8988T (cell line): ENCODE measurements at places on chromosomes 12 and 14.
A peak's percentile ranks its signal among the peaks of the same experiment; 100 is the strongest.

DNA sequence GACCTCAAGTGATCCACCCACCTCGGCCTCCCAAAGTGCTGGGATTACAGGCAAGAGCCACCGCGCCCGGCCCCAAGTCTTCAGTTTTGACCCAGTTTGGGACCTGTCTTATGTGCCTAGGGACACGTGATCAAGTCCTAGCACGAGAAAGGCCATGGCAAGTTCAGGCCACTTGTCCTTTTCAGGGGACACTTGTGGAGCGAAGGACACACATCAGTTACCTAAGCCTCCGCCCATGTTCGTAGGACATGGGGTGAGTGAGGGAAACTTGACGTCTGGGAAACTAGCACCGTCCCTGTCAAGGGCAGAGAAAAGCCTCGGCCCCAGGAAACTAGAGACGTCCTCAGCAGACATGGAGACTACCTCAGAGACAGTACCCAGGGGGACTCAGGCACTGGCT lies 60.7 kb downstream of the KDM2B start:
- DNase-seq, result no peak

DNA sequence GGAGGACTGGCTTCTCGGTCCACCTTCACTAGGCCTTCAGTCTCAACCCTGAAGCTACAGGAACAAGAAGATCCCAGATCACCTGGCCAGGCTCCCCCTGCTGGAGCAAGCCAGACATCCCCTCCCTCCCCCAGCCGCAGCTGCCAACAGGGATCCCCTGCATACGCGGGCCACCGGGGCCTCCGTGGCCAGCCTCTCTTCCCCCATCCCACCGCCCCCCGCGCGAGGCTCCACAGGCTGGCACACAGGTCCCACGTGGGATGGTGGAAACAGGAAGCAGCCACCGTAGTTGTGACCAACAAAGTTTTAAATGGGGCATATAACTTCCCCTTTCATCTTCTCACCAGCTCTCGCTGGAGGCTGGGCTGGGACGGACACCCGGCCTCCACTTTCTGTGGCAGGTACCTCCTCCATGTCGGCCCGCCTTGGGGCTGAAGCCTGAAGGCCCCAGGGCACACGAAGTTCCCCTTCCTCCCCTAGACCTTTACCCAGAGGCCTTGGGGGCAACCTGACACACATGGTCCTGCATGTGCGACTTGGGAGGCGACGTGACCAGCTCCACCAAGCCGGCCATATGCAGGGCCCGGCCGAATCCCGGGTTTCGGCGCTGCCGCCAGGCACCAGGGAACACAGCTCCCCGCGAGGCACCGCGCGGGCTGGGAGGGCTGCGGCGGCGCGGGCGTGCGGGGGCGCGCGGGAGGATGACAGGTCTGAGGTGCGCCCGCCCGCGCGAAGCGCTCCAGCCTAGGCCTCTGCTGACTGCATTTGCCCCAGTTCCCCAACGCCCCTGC lies 44.4 kb upstream of the PNMA1 start:
- peak; percentile 96 for DNase-seq

DNA sequence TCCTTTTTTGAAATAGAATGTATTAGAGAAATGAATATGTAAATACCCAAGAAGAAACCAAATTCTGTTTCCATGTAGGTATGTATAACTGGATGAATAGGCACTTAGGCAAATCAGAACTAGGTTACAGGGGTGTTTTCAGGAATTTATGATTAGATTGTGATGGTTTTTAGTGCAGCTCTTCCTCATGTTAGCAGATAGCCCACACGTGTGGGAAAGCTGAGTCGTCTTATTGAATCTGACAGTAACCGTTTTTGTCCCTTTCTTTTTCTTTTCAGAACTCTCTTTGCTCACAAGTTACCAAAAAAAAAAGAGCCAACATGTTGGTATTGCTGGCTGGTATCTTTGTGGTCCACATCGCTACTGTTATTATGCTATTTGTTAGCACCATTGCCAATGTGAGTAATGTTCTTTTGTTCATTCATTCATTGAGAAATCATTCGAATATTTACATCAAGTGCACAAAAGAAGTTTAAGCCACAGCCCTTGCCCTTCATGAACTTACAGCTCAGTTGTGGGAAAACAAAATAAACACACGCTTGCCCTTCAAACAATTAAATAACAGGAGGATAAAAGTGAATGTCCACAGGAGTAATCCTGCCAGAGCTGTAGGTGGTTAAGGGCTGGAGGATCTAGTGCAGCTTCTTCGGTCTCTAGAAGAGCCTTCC lies 14.8 kb downstream of the EMP1 start:
- no peak for DNase-seq

DNA sequence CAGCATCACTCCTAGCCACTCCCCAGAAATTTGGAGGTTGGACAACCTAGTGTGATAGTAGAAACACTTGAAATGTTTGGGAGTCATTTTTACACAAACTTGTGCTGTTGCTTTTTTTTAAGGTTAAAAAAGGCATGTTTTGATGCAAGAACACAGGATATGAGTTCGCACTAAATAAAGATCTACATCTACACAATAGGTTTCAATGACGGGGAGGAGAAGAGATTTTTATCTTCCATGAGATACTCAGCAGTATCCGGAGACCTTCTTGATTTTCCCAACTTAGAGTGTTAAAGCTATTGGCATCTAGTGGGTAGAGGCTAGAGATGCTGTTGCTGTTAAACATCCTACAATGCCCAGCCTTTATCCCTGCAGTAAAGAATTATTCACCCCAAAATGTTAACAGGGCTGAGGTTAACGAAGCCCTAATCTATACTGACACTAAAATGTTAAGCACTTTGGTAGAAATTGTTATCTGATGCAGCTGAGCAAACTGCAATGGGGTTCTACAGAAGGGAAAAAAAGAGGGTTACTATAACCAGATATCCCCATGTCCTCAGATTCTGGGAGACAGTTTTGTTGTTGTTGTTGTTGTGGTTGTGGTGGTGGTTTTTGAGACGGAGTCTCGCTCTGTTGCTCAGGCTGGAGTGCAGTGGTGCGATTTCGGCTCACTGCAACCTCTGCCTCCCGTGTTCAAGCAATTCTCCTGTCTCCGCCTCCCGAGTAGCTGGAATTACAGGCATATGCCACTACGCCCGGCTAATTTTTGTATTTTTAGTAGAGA lies 14.0 kb upstream of the PCNX1 start:
- no peak for DNase-seq

- DNase-seq, result no peak
These were observed 21.8 kb upstream of the RNU6-8 start for GRCh38 chr14:32224737-32225377.

DNA sequence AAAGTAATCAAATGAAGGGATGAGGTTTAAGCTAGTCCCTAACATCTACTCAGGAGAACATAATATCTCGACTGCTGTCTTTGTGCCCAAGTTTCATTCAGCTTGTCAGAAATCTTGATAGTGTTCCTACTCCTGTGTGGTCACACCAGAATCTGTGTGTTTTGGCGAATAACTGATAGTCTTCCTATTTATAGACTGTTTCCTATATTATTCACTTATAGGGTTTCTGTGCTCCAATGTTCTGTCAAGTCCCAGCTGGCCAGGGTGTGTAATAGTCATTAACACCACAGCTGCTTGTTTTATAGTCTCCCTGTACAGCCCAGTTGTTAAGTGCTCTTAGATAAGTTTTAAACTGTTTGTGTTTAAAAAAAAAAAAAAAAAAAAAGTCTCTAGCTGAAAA lies 45.9 kb downstream of the GPR135 start:
- no peak for DNase-seq

DNA sequence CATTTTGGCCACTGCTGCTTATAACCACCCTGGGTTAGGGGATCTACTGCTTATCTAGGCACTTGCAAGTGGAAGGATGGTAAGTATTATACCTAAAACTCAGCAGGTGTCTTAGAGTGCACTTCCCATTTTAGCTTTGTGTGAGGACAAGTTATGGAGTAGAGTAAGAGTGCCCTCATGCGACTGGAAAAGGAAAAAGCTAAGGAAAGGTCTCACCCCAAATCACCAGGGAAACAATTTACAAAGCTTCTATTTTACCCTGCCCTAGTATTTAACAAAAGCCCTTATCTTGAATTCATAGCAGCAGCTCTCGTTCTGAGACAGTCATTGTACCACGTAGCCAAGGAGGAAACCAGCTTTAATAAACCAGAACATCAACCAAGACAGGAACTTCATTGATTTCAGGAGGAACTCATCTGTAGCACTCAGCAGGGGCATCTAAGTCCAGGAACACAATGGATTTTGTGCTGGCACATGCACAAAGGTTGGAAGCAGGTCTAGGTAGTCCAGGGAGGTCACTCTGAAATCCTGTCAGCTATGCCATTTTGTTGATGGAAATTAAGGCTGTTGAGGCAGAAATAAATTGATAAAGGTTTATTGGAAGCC lies 2.9 kb downstream of the RDH12 start:
- DNase-seq, result peak; percentile 24

- DNase-seq, result no peak
These were observed 47.7 kb downstream of the PSMA6 start for GRCh38 chr14:35339761-35340406.

- no peak for DNase-seq
These were observed 21.8 kb downstream of the CHST11 start for GRCh38 chr12:104478396-104479122.

- no peak for DNase-seq
These were observed 88.1 kb downstream of the PPP2R5C start for GRCh38 chr14:101849640-101850039.

- DNase-seq, result no peak
These were observed 9.5 kb upstream of the CCDC91 start for GRCh38 chr12:28180786-28181185.

DNA sequence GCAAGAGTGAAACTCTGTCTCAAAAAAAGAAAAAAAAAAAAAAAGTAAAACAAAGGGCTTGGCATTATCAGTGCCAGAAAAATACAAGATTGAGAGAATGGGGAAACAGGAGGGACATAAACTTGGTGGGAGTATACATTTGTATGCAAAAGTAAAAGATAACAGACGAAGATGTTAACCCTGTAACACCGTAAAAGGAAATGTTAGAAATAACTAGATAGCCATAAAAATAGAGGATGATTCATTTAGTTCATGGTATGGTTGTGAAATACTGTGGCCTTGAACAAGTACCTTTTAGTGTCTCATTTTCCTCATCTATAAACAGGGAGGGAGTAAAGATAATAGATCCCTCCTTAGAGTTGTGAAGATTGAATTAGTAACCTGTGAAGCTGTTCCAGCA lies 33.3 kb downstream of the ATP2A2 start:
- DNase-seq, result no peak

GRCh38 chr12:54593135-54593534 lies 4.7 kb upstream of the PPP1R1A start:
- no peak for DNase-seq

DNA sequence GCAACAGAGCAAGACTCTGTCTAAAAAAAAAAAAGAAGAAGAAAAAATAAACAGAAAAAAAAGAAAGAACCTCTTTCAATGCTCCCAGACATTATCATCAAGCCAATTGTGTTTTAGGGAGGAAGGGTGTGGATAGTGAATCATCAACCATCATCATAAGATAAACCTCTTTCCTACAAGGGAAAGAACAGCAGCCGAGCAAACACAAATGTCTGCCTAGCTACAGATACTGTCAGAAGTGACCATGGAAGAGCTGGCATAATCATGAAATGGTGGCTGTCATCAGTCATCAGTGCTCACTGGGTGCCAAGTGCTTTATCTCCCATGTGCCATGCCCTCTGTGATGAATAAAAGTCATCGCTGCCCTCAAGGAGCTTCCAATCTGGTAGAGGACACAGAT lies 46.6 kb downstream of the SLC17A8 start:
- no peak for DNase-seq

DNA sequence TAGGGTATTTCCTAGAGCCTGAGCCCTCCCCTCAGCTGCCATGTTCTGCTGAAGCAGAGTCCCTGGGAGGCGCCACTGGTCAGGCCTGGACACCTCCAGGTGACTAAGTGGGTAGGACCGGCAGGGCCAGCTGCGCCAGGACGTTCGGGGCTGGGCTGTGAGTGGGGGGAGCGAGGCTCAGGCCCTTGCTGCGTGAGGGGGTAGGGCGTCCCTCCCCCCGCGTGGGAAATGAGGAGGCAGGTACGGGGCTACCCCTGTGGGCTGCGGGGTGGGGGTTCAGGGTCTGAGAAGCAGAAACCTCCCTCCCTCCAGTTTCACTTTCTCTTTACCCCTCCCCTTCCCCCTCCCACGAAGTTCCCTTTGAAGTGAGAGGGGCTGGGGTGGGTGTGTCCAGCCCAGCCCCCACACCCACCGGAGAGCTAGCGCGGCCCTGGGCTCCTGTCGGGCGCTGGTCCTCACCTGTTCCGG lies 22.1 kb upstream of the KIF26A start:
- DNase-seq, result no peak

- no peak for DNase-seq
These were observed 906 bp downstream of the LARP4 start for GRCh38 chr12:50401500-50402081.

DNA sequence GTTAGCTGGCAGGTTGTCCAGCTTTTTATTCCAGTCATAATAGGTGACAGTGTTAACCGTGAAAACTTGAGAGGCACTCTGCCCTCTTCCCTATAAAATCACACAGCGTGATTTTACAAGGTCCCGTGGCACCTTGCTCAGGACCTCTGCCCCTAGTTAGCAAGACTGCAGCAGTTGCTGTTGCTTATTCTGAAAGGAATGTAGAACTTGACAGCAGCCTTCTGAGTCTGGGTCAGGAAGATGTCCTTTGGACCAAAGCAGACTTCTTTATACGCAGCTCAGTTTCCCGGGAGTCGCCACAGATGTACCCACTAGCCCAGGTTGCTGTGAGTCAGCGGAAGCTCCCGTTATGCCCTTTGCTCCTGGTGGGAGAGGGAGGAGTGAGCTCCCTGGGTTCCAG lies 13.2 kb downstream of the PRKAB1 start:
- DNase-seq, result no peak

GRCh38 chr12:28023156-28023887 lies 50.8 kb upstream of the PTHLH start:
- DNase-seq, result peak; percentile 9

DNA sequence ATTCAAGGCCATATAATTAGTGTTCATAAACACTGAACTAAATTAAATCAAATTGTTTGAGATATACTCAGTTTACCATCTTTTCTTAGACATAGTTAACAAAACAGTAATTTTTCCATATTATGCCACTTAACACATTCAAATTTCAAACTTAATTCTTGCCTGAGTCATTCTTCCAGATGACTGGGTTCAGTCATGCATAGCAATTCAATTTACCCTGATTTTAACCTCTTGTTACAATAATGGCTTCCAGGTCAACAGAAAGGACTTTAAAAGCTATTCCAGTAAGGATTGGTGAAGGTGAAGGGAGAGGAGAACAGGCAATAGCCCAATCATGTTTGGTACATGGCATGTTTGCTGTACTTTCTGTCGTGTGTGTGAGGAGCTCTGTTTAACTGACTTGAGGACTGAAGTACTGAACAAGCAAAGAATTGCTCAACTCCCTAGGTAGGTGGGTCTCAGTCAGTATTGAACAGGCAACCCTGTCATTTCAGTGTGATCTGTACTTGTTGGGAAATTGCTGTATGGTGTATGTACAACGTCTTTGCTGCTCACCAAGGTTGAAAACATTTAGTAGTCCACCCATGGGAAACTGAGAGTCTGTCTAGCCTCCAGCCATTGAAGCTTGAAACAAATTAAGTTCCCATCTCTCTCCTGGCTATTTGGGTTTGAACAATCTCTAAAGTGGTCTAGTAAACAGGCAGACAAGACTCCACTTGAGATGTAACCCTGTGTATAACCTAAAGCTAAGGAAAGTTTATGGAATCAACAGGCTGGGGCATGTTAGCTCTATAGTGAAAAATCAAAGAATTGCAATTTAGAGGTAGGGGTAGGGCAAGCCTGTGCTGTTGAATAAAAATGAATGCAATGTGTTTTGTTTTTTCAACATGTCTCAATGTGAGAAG lies 327.2 kb downstream of the BTG1 start:
- no peak for DNase-seq
